ENCODE measurements at places on chromosomes 7 and 10. TPM values are rescaled to one million over a fixed set of nuclear protein-coding genes. Genes with fewer than 3 reads are reported as not detected.

DNA sequence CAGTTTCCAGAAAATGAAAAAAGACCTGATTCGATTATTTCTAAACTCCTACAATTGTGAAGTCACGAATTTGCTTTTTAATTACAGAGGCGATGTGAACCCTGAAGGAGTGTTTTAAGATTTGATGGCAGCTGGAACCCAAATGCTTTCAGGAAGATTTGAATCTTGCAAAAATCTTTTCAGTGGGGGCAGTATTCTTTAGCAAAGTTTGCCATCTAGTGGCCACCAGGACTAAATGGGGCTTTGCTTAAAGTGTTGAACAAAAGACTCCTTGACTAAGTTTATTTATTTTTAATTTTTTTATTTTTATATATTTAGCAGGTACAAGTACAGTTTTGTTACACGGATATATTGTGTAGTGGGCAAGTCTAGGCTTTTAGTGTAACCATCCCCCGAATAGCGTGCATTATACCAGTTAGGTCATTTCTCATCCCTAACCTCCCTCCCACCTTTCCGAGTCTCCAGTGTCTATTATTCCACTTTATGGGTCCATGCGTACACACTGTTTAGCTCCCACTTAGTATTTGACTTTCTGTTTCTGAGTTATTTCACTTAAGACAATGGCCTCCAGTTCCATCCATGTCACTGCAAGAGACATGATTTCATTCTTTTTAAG, 98.8 kb downstream of the CACNB2 start:
- no peak overlapping the region for H3K27ac ChIP-seq
- no peak overlapping the region for H3K4me3 ChIP-seq

- H3K36me3 ChIP-seq, result no peaks in the 10 kb centered on the region
- H3K4me3 ChIP-seq, result no peak overlapping the region
- no peaks in the 10 kb centered on the region for H3K27me3 ChIP-seq
- no peak for DNase-seq
- no peak overlapping the region for H3K27ac ChIP-seq
These were observed 375.1 kb upstream of the TEX47 start for GRCh38 chr7:89170628-89171027.

- H3K4me1 ChIP-seq, result peaks cover 25% of the 10 kb centered on the region
- no peak for DNase-seq
- no peaks in the 10 kb centered on the region for H3K27me3 ChIP-seq
- no peaks in the 10 kb centered on the region for H3K36me3 ChIP-seq
- no peak overlapping the region for H3K27ac ChIP-seq
These were observed 134.6 kb upstream of the TCF7L2 start for GRCh38 chr10:112815269-112816032.

GRCh38 chr7:85535974-85536729, 349.3 kb upstream of the SEMA3D start:
- no peak for DNase-seq
- no peaks in the 10 kb centered on the region for H3K4me1 ChIP-seq
- H3K4me3 ChIP-seq, result no peak overlapping the region
- H3K27me3 ChIP-seq, result no peaks in the 10 kb centered on the region

SFRP5 gene
- total RNA-seq, result not detected

ABCB8 gene
- 56.4 TPM for total RNA-seq

MPP7 gene
- 0.43 TPM for total RNA-seq

CDK5 gene
- total RNA-seq, result 26.5 TPM
